ENCODE measurements at places on chromosomes 11 and 22.

DNA sequence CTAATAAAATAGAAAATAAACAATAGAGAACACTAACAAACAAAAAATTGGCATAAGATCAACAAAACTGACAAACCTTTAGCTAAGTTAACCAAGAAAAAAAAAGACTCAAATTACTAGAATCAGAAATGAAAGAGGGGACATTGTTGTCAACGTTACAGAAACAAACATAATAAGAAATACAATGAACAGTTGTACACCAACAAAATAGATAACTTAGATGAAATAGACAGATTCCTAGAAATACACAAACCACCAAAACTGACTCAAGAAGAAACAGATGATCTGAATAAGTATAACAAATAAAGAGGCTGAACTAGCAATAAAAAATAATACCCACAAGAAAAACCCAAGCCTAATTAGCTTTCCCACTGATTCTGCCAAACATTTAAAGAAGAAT lies 34.7 kb upstream of the TMPRSS4 start:
- no peak for DNase-seq

GRCh38 chr11:114522818-114523217 lies 36.9 kb downstream of the NXPE1 start:
- no peak for DNase-seq

DNA sequence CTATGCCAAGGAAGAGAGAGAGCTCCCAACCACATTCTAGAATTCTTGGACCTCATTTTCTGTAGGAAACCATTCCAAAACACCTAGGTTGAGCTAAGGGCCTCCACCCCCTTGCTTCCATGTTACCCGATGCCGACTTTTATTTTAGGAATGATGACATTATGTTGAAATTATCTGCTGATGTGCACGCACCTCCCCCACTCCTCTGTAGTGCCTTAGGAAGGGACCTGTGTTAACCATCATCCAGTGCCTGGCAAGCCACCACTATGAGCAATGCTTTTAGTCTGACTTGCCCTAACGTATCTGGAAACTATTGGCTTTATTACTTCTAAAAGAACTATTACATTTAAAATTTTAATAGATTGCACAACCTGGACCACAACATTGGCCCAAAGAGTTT lies 42.1 kb downstream of the NCAPD3 start:
- no peak for DNase-seq

DNA sequence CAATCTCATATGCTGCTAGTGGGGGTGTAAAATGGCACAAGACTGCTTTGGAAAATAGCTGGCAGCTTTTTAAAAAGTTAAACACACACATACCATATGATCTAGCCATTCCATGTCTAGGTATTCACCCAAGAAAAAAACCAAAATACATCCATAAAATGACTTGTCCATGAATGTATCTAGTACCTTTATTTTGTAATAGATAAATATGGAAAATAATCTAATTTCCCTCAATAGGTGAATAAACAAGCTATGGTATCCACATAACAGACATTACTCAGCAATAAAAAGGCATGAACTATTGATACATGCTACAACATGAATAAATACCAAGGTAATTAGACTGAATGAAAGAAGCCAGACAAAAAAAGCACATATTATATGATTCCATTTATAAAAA lies 22.9 kb downstream of the RNF141 start:
- no peak for DNase-seq

DNA sequence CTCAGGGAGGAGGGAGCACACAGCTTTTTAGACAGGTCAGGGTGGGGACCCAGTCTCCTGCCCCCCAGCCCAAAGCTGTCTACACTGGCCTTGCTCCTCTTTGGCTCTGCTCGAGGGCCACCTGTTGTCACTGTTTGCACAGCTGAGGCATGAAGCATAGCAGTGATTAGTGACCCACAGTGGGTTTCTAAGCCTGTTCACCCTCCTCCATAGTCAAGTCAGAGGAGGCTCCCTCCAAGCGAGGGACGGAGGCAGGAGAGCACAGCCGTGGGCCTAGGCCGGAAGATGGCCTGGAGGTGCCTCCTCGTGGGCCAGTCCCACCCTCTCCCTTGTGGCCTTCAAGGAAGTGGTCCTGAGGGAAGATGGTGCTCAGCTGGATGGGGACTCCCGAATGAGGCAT lies 241.1 kb downstream of the GRIK4 start:
- no peak for DNase-seq

DNA sequence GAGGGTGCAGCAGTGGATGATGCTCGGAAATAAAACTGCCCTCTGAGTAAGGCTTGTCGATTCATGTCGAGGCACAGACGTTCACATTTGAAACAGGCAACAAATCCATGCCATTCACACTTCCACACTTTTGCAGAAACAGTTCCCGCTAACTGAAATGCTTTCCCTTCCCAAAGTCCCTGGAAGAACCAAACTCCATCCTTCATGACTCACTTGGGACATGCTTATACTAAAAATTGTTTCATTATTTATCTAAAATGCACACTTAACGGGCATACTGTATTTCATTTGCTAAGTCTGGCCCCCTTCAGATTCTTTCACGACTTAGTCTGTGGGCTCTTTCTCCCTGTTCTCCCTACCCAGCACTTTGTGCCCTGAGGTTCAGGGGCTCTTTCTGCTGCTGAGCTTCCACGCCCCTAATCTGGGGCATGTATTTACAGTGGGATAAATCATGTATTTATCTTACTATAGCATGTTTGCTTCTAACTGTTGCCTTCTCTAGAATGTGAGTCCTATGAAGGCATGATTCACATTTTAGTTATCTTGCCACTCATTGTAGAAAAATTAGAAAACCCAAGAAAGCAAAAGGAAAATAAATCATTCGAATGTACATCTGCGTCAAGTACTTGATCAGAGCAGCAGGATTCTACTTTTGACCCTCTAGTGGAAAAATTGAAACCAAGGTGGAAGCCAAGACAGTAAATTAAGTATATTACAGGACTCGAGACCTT lies 12.5 kb downstream of the SCGB1A1 start:
- no peak for DNase-seq

DNA sequence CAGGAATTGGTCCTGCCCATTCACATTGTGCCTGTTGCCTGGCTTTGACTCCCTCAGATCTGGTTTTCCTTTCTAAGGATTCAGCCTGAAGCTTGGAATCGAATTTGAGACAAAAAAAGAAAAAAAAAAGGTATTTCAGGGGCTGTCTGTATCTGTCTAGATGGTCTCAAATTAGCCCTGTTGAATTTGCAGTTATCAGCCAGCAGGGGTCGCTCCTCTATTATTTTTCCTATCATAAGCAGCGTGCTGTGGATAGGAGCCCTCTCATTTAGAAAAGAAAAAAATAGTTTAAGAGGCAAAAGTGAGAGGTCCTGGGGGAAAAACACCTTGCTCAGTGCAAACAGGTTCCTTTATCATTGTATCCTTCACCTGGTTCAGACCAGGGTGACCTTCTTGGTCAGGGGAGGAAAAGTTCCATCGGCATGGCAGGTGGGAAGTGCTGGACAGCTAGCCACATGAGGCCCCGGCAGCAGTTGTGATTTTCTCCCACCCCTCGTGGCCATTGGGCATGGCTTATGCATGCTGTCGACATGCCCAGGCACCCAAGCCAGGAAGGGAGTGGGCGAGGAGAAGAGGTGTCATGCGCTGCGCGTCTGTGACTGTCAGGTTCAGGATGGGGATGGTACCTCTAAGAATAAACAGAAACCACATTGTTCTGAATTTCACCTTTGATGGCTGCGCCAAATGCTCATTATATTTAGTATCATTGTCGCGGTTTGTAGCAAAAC lies 13.1 kb downstream of the OR5AK2 start:
- DNase-seq, result no peak

- no peak for DNase-seq
These were observed 1062.3 kb downstream of the LRRC4C start for GRCh38 chr11:40397141-40397540.
